Activated naive CD4-positive, alpha-beta T cell treated with anti-CD3 and anti-CD28 coated beads, Interleukin-2, amount 10 ng/mL, durations not matched to agents 5 hours and 36 hours (primary cell): ENCODE measurements at places on chromosomes 4 and X. TPM values are rescaled to one million over a fixed set of nuclear protein-coding genes. Genes with fewer than 3 reads are reported as not detected.

Gene ANXA3
- 2.1 TPM for total RNA-seq

Gene SLC4A4
- 2.9 TPM for total RNA-seq

Gene LCORL
- total RNA-seq = 11.9 TPM

Gene GYG2
- not detected for total RNA-seq

Gene RHOH
- 178 TPM for total RNA-seq

Gene CSAG1
- not detected for total RNA-seq

Gene CNGA2
- total RNA-seq = not detected

Gene SLC6A14
- not detected for total RNA-seq

Gene ZCCHC12
- total RNA-seq = not detected

Gene OTOP1
- total RNA-seq = not detected
